ENCODE measurements at places on chromosomes 5 and 9.

DNA sequence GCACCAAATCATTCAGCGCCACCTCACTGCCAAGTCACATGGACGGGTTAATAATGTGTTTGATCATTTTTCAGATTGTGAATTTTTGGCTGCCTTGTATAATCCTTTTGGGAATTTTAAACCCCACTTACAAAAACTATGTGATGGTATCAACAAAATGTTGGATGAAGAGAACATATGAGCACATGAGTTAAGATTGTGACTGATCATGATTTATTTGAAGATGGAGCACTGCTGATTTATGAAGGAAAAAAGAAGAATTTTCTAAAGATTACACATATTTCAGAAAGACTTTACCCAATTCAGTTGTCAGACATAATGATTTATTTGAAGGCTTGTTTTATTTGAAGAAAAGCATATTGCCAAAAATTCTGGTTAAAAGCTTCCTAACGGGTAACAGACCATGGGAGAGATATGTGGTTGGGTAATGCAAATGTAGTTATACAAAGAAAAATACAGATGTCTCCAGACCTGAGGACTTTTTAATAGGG lies 37.4 kb downstream of the TNFAIP8 start:
- no peak for DNase-seq

- no peak for DNase-seq
Measured at GRCh38 chr9:136672431-136673087, 9.8 kb downstream of the EGFL7 start.

DNA sequence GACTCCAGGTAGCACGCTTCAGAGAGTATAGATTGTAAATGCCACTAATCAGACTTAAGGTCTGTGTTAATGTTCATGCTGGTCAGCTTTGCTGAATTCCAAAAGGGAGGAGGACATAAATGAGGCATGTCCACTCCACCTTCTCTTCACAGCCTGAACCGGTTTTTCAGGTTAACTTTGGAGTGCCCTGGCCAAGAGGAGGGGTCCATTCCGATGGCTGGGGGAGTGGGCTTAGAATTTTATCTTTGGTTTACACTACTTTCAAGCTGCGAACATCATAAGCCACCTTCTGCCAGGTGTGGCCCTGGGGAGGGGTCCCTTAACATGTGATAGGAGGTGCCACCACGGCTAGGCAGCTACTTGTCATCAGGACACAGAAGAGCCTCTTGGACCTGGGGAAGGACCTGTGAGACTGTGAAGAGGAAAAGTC lies 24.2 kb downstream of the ABO start:
- no peak for DNase-seq

DNA sequence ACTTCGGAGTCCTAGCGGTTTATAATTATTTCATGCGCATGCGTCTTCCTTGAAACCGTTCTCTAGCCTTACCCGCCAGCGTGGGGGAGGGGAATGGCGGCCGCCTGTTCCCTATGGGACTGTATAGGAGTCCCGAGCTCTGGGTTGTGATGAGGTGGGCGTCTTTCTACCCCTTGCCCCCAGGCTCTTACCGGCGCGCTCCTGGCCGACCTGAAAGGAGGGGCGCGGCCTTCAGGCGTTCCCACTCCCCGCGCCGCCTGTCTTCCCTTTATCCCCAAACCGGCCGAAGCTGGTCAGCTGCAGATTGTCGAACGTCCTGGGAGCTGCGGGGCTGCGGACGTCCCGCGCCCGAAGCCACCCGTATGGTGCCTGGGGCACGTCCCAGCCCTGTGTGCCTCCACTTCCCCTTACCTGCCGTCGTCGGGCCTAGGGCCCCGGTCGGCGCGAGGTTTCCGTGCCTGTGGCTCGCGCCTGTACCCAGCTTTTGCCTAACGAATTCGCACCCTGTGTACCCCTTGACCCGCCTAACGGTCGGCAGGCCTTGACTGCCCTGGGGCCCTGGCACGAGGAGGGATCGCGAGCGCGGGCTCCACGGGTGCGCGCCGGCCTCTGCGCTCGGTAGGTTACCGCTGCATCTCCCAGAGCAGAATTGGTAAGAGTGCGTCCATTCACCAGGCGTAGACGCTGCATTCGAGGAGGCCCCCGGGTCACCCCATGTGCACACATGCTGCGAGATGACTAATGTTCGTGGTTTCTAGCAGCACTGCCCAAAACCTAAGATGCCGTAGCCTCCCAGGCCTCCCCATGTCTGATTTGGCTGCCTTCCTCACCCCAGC lies 653 bp upstream of the HNRNPH1 start:
- peak; percentile 58 for DNase-seq

DNA sequence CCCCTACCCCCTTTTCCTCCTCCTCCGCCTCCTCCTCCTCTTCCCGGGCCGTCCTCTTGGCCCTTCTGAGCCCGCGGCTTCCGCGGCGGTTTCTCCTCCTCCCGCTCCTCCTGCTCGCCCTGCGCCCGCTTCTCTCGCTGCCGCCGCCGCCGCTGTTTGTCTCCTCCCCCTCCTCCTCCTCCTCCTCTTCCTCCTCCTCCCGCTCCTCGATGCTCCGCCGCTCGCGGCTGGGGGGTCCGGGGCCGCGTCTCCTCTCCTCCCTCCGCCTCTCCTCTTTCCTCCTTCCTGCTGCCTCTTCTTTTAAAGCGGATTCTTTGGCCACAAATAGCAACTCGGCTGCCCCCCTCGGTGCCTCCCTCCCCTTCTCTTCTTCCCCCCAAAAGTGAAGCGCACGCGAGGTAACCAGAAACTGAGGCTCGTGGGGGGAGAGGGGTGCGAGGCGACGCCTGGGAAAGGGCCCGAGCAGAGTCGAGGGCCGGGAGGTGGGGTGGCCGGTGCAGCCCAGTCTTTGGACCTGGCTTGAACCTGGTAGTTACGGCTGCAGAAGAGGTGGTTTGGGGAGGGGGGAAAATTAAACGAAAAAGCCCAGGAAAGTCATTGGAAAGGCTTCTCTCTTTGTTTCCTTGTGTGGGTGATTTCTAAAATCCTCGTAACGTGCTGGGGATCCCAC lies 1058.5 kb upstream of the DMAC1 start:
- no peak for DNase-seq

DNA sequence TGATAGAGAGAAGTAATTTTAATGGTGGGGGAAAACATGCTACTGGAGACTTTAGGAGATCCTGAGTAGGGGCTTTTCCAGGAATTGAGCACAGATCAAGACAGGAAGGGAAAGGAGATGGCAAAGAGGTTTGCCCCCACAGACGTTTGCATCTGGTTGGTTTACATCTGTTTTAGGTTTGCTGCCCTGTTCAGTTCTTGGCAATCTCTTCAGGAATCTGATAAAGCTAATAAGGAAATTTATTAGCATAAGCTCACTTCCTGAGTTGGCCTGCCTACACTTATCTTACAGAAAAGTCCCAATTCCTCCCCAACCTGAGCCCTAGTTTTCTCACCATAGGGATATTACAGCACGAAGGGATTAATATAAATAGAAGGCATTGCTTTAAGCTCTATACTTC lies 3.4 kb upstream of the CFAP95 start:
- no peak for DNase-seq

- no peak for DNase-seq
Measured at GRCh38 chr5:171806976-171807747, 21.5 kb downstream of the SMIM23 start.

DNA sequence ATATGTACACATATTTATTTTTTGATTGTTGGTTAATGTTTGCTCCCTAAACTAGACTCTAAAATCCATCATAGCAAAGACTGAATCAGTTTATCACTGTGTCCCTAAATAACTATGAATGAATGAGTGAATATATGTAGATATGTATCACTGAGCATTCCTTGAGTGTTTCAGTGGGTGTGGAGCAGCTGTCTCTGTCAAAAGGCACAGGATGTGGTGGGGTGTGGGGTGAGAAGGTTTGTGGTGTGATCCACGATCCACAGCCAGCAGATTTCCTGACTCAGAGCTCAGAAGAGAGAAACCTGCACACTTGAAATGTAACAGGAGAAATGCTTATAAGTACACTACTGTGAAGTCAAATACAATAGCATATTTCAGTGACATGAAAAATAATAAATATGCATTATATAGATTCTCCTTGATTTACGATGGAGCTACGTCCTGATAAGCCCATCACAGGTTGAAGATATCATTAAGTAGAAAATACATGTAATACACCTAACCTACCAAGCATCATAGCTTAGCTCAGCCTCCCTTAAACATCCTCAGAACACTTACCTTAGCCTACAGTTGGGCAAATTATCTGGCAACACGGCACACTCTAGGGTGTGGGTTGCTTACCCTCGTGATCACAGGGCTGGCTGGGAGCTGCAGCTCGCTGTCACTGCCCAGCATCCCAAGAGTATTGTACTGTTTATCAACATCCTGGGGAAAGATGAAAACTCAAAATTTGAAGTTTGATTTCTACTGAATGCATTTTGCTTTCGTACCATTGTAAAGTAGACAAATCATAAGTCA lies 287.0 kb downstream of the GAS1 start:
- DNase-seq: no peak

DNA sequence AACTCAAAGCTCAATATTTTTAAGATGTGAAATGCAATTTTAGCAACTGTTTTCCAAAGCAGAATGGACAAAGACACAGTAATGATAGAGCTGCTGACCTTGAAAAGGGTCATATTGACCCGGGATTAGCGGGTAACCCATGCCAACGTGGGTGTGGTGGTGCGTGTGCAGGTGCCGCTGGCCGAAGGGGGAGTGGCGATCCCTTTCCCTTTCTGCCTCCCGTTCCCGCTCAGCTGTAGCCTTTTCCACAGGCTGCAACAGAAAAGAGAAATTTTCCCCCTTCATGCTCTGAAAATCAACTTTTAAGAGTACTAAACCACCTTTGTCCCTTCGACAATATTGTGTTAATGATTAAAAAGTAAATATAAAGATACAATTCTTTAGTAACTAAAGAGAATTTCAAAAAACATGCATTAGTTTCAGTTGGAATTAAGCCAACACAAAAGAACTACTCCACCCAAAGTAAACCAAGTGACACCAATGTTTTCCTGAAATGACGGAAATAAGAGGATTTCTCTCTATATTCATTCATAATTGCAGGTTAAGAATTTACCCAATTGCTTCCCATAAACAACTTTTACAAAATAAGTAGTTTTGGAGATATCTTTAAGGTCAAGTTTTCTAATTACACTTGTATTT lies 105.2 kb downstream of the ZNF608 start:
- DNase-seq: no peak

- DNase-seq: no peak
Measured at GRCh38 chr5:19880859-19881436, 107.1 kb downstream of the CDH18 start.

GRCh38 chr9:123497830-123498229 lies 141.8 kb downstream of the CRB2 start:
- no peak for DNase-seq

GRCh38 chr5:41695920-41696582 lies 174.2 kb downstream of the OXCT1 start:
- no peak for DNase-seq

All from stimulated activated CD4-positive, alpha-beta T cell treated with anti-CD3 and anti-CD28 coated beads, Interleukin-15, amount 100 ng/mL, for 48 hours (primary cell).